ENCODE measurements at places on chromosomes 12 and 14.

GRCh38 chr12:1591034-1591433, 3.3 kb downstream of the FBXL14 start:
- H3K27ac ChIP-seq = no peak overlapping the region
- H3K27me3 ChIP-seq = no peaks in the 10 kb centered on the region
- peaks cover 38% of the 10 kb centered on the region for H3K4me1 ChIP-seq
- peaks cover 3% of the 10 kb centered on the region for H3K36me3 ChIP-seq
- DNase-seq = no peak

DNA sequence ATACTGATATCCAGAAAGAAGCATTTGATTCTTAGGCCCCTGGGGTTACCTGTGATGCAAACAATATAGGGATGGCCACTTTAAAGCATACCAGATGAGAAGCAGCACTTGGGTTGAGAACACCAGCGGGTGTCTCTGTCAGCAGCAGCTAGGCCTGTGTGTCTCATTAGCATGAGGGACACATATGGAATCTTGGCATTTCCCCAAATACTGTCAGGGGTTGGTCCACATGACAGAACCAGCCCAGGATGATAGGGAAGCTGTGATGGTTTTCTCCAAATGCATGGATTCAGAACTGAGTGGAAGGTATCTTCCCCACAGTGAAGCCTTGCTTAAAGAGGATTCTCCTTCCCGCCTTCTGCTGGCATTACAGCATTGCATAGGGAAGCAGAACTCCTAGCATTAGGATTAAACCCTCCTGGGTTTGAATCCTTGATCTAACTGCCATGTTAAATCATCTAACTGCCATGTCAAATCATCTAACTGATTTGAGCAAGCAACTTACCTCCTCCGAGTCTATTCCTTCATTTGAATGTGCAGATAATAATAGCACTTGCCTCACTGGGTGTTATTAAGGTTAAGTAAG, 111.5 kb upstream of the WSCD2 start:
- no peaks in the 10 kb centered on the region for H3K4me1 ChIP-seq
- H3K4me3 ChIP-seq = no peak overlapping the region
- H3K36me3 ChIP-seq = no peaks in the 10 kb centered on the region
- no peak overlapping the region for H3K27ac ChIP-seq

DNA sequence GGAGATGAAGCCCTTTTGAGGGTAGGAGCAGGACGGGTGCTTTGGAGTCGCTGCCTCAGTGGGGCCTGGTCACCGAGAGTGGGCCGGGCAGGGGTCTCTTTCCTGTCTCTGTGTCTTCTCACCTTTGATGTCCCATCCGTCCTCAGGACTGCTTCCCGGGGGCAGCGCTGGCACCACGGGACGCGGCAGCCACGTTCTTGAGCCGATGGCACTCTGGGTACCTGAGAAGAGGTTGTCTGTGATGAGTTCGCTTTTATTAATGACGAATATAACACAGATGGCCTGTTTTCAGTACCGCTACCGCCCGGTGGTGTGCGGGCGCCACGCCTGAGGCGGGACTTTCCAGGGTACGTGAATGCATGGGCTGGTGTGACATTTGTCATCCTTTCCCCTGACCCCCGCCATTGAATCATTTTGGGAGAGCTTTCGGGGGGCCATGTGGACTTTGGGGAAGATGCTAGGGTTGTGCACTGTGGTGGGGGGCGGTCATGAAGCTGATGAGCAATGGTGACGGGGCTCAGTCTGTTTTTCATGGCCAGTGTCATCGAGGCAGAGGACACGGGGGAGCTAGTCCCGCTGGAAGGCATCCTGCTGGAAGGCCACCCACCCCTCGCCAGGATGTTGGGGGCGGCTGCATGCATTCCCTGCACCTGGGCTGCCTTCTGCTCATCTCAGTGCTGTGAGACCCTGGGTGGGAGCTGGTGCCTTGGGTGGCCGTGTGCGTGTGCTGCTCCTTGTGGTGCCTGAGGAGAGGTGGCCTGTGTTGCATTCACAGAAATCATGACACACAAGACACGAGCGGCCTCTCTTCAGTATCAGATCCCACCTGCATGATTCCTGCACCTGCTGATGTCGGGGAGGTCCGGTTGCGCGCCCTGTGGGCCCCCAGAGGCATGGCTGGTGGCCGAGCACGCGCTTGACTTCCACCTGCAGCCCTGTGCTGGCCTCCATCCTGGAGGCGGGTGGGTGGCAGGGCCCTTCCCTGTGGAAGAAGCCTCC, 162.5 kb upstream of the RTL1 start:
- DNase-seq = no peak
- H3K4me3 ChIP-seq = no peak overlapping the region
- H3K27ac ChIP-seq = no peak overlapping the region
- peaks cover 2% of the 10 kb centered on the region for H3K4me1 ChIP-seq
- peaks cover 5% of the 10 kb centered on the region for H3K27me3 ChIP-seq

DNA sequence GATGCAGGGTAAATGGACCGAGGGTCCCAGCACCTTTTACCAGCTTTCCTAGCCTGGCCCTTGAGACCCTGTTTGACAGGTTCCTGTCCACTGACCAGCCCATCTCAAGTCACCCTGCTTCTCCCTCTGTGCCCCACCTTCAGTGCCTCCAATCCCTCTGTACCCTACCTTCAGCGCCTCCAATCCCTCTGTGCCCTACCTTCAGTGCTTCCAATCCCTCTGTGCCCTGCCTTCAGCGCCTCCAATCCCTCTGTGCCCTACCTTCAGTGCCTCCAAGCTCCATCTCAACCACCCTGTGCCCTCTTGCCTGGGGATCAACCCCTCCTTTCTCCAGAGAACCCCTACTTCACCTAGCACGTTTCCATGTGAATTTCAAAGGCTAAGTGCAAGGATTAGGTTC, 54.3 kb downstream of the ZFP36L1 start:
- H3K36me3 ChIP-seq = no peaks in the 10 kb centered on the region
- H3K4me3 ChIP-seq = no peak overlapping the region
- no peak for DNase-seq
- peaks cover 75% of the 10 kb centered on the region for H3K4me1 ChIP-seq
- no peaks in the 10 kb centered on the region for H3K27me3 ChIP-seq
- H3K27ac ChIP-seq = no peak overlapping the region

- no peak overlapping the region for H3K4me3 ChIP-seq
- peaks cover 12% of the 10 kb centered on the region for H3K4me1 ChIP-seq
- H3K36me3 ChIP-seq = no peaks in the 10 kb centered on the region
- no peak for DNase-seq
- H3K27me3 ChIP-seq = no peaks in the 10 kb centered on the region
Measured at GRCh38 chr14:68747393-68747792, 45.5 kb downstream of the ZFP36L1 start.

- H3K27ac ChIP-seq = peak overlapping the region; percentile 13
- no peak overlapping the region for H3K4me3 ChIP-seq
- H3K27me3 ChIP-seq = no peaks in the 10 kb centered on the region
- H3K4me1 ChIP-seq = peaks cover 9% of the 10 kb centered on the region
- H3K36me3 ChIP-seq = no peaks in the 10 kb centered on the region
- DNase-seq = no peak
Measured at GRCh38 chr12:26749781-26750180, 83.2 kb downstream of the ITPR2 start.

DNA sequence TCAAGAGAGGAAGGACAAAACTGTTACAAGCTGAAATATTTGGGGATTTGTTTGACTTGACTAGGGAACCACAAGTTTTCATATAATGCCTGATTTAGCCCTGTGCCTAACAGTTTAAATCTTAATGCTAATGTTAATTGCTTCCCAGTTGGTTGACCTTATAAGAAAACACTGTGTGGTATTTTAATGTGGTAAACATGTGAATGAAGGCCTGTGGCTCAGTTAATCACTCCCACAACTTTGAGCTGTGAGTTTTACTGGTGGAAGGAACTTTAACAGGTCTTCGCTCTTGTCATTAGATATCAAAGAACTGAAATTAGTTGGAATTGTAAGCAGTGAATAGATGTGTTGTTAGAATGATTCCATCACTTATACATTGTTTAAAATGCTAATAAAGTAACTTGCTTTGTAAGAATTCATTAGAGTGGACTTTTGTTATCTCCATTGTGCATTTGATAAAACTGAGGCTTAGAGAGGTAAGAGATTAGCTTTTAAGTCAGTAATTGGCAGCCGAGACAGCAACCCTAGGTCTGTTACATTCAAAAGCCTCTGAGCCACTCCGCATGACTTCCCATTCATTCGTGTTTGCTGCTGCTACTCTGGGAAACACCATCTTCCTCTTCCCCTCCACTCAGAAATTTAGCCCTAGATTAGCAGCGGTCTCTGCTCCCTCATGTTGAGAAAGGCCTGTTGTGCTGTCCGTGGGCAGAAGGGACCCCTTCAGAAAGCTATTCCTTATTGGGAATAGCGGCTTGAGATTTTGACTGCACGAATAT, 1.0 kb upstream of the TBK1 start:
- H3K27ac ChIP-seq = no peak overlapping the region
- peaks cover 12% of the 10 kb centered on the region for H3K4me1 ChIP-seq
- H3K27me3 ChIP-seq = no peaks in the 10 kb centered on the region
- H3K4me3 ChIP-seq = peak overlapping the region; percentile 77

DNA sequence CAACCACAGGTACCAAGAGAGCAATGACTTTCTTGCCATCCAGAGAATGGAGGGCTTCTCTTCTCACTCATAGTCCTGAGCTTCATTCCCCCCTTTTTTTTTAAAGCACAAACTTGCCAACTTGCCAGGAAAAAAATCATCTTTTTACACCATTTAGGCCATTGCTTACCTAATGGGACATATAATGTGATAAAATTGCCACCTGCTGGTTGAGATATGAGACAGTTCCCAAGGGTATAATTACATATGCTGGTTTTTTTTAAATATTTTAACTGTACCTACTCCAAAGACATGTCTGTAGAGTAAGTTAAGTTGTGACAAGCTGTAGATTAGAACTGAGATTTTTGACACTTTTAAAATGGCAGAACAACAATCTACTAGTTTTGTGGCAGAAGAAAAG, 519.1 kb upstream of the SEL1L start:
- no peak overlapping the region for H3K27ac ChIP-seq
- no peak overlapping the region for H3K4me3 ChIP-seq
- H3K36me3 ChIP-seq = no peaks in the 10 kb centered on the region
- no peaks in the 10 kb centered on the region for H3K4me1 ChIP-seq
- no peaks in the 10 kb centered on the region for H3K27me3 ChIP-seq

Data from B cell (primary cell).